Stimulated activated CD4-positive, alpha-beta T cell treated with anti-CD3 and anti-CD28 coated beads, Interleukin-12 subunit alpha, Interleukin-12 subunit beta, amount 100 ng/mL, for 4 hours (primary cell): ENCODE measurements at places on chromosomes 12 and 14.

- DNase-seq, result no peak
These were observed 250.3 kb downstream of the SPTSSA start for GRCh38 chr14:34211732-34212131.

- no peak for DNase-seq
These were observed 361.9 kb upstream of the FKBP4 start for GRCh38 chr12:2432856-2433255.

- DNase-seq, result no peak
These were observed 48.4 kb downstream of the ANAPC7 start for GRCh38 chr12:110355073-110355472.

GRCh38 chr12:12542964-12543363 lies 19.7 kb downstream of the DUSP16 start:
- no peak for DNase-seq

- no peak for DNase-seq
These were observed 6.6 kb downstream of the ATXN3 start for GRCh38 chr14:92099802-92100201.
